ENCODE measurements at places on chromosomes 7 and 10. TPM values are rescaled to one million over a fixed set of nuclear protein-coding genes. Genes with fewer than 3 reads are reported as not detected.

- no peaks in the 10 kb centered on the region for H3K36me3 ChIP-seq
- H3K27me3 ChIP-seq, result no peaks in the 10 kb centered on the region
- no peak overlapping the region for H3K27ac ChIP-seq
- H3K4me3 ChIP-seq, result no peak overlapping the region
- no peak for DNase-seq
Measured at GRCh38 chr10:79132681-79133381, 64.1 kb downstream of the ZMIZ1 start.

Gene GPNMB
- 1.1 TPM for total RNA-seq

DNA sequence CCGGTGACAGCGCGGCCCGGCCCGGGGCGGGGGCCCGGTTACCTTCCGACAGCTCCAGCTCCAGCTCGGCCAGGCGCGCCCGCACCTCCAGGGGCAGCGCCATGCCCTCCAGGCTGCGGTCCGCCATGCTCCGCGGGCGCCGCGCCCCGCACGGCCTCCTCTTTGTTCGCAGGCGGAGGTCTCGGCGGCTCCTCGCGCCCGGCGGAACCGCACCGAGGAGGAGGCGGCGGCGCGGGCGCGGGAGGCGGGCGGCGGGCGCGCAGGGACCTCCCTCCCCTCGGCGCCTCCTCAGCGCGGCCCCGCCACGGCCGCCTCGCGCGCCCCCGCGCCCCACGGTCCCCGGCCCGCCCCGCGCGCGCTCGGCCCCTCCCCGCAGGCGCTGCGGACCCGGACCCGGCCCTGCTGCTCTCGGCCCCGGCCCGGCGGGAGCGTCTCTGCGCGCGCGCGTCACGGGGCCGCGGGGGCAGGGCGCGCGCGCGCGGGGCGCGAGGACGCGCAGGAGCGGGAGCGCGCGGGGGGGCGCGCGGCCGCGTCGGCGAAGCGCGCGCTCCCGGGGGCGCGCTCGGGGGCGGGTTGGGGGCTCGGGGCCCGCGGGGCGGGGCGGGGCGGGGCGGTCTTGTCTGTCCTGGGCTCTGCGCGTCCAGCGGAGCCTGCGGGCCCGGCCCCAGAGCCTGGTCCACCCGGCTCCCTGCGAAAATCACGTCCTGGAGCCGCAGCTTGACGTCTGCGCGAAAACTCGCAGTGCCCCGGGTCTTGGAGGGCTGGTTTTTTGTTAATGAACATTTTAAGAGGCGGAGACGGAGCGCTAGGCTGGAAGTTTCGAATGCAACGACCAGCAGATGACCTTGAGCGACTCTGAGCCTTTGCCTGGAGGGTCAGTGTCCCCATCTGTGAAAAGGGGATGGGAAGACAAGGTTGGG is at the start of gene DIP2C:
Gene DIP2C, minus strand, starts transcription at position 217 of the 920 bp plus-strand sequence. Its CDS starts 90 bp downstream, at position 127.
- H3K4me1 ChIP-seq, result peaks cover 5% of the 10 kb centered on the region
- peaks cover 41% of the 10 kb centered on the region for H3K27me3 ChIP-seq
- DNase-seq, result no peak
- no peak within 1 kb of the TSS for H3K27ac ChIP-seq
- H3K4me3 ChIP-seq, result no peak within 1 kb of the TSS

Gene TWIST1
- total RNA-seq, result not detected

Gene MNX1
- not detected for total RNA-seq

Gene MMS19
- 83.0 TPM for total RNA-seq

Gene NEUROD6
- not detected for total RNA-seq

Gene CYP3A7
- total RNA-seq, result not detected

DNA sequence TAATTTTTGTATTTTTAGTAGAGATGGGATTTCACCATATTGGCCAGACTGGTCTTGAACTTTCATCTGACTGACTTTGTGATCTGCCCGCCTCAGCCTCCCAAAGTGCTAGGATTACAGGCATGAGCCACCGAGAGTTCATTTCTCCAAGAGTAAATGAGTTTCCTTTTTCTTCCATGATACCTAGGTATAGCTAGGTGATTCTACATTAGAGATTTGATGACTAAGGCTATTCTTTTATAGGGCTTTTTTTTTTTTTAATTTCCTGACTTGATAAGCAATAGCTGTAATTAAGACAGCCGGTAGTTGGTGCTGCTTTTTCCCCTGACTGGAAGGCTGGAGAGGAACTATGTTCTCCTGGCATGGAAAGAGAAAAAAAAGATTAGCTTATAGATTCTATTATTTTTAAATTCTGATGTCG is 3.3 kb downstream of the PTPN12 start:
- peaks cover 49% of the 10 kb centered on the region for H3K4me1 ChIP-seq
- no peaks in the 10 kb centered on the region for H3K27me3 ChIP-seq
- H3K4me3 ChIP-seq, result no peak overlapping the region
- DNase-seq, result no peak

Gene DNAH11
- 0.02 TPM for total RNA-seq

- H3K4me1 ChIP-seq, result peaks cover 20% of the 10 kb centered on the region
- H3K4me3 ChIP-seq, result no peak overlapping the region
- no peaks in the 10 kb centered on the region for H3K27me3 ChIP-seq
- H3K36me3 ChIP-seq, result no peaks in the 10 kb centered on the region
Measured at GRCh38 chr10:88117869-88118632, 254.6 kb downstream of the PTEN start.

DNA sequence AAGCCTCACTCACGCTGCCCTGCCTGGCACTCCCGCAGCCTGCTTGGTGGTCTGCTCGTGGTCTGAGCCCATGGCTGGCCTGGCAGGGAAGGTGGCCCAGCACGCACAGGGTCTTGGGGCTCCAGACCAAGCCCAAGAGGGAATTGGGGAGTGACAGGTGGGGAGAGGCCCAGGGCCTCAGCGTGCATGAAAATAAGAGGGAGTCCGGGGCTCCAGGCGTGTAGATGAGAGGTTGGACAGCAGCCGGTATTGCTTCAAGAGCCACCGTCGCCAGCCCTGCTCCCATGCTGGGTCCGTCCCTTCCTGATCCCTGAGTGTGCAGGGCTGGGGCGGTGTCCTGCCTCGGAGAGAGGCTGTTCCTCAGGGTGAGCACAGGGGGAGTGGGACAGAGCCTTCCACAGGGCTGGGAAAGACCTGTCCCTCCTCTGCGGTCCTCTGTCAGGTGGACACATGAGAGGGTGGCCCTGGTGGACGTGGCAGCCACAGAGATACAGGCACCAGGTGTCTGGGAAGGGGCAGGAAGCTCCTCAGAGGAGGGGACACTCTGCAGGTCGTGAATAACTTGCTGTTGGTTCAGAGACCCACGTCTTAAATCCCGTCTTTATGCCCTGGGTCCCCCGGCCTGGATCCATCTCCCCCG is 113.1 kb downstream of the INPP5A start:
- H3K4me1 ChIP-seq, result peaks cover 2% of the 10 kb centered on the region
- H3K4me3 ChIP-seq, result no peak overlapping the region
- DNase-seq, result no peak
- no peaks in the 10 kb centered on the region for H3K27me3 ChIP-seq
- peaks cover 55% of the 10 kb centered on the region for H3K36me3 ChIP-seq

- H3K27me3 ChIP-seq, result no peaks in the 10 kb centered on the region
- peaks cover 61% of the 10 kb centered on the region for H3K4me1 ChIP-seq
- DNase-seq, result no peak
- peaks cover 12% of the 10 kb centered on the region for H3K36me3 ChIP-seq
Measured at GRCh38 chr10:74585231-74586087, 240.9 kb upstream of the KAT6B start.

Gene MCM10
- total RNA-seq, result 3.7 TPM

Measured in activated B cell treated with CpG ODN at 0.5 μM for 24 hours (primary cell).